DMS79 (cell line): ENCODE measurements at places on chromosomes 2 and 18.

DNA sequence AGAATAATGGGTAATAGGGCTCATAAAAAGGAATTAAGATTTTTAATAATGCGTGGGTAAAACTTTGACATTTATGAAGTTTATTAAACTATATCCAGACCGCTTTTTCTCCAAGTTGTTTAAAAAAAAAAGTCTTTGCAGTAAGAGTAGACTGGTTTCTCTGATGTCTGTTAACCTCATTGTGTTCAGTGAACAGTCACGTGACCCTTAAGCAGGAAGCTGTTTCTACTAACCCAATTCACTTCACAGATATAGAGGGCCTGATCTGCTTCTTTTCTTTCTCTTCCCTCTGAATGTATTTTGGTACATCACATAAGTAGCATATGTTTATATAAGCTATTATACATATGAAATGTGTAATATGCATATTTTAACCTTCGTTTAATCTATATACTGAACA lies 1011.3 kb upstream of the CELF4 start:
- no peak for DNase-seq

DNA sequence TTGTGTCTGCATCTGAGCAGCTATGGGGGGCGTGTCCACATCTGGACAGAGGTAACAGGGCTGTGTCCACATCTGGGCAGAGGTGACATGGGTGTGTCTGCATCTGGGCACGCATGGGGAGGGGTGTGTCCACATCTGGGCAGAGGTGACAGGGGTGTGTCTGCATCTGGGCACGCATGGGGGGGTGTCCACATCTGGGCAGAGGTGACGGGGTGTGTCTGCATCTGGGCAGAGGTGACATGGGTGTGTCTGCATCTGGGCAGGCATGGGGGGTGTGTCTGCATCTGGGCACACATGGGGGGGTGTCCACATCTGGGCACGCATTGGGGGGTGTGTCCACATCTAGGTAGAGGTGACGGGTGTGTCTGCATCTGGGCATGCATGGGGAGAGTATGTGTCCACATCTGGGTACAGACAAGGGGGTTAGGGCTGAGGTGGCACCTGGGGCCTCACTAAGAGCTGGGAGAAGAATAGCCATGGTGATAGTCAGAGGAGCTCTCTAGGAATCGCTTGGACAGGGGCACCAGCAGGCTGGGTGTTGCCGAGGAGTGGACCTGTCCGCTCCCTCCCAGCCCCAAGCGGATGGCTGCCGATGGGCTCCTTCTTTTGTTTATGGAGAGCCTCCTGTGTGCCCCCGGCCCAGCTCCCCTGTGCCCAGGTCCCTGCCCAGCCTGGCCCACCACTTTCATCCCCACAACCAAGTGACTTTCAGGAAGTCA lies 177.8 kb downstream of the EIPR1 start:
- DNase-seq = no peak

DNA sequence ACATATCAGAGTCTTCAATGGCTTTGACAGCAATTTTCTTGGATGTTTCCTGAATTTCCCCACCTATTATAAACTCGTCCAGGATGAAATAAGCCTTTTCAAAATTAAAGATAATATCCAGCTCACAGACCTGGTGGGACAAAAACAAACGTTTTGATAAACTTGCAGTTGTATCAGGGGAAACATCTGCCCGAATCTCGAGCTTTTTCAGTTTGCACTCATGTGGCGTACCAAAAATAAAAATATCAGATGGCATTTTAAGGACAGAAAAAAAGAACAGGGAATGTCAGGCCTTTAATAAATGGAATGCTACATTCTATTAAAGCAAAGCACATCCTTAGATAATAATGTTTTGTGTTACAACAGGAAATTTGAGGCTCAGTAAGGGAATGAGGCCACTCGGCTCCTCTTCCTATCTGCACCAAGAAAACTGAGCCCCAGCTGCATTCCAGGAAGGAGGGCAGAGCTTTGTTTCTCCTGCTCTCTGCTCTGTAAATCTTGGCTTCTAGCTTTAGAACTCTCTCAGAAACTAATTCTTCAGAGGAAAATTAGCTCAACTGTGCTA lies 72.1 kb downstream of the AP1S3 start:
- no peak for DNase-seq

- no peak for DNase-seq
Observed at GRCh38 chr18:39586741-39587140, 2021.1 kb upstream of the CELF4 start.

GRCh38 chr18:10239103-10239502 lies 215.3 kb upstream of the APCDD1 start:
- no peak for DNase-seq

DNA sequence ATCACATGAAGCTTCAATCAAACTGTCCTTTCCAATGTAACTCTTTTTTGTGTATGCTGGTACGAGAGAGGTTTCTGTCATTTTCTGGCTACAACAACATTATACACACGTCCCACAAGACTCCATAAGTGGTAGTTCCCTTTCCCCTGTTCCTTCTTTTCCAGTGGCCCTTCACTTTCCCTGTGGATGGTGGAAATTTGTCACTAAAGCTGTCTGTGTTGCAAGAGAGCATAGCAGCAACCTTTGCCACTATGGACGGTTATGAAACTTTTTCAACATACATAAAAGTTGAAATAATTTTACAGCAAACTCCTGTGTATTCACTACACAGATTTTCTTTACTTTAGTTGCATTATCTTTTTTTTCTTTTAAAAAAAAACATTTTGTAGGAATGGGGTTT lies 18.7 kb downstream of the DBI start:
- DNase-seq = no peak

GRCh38 chr2:173021939-173022371 lies 53.7 kb upstream of the MAP3K20 start:
- DNase-seq = no peak

- DNase-seq = no peak
Observed at GRCh38 chr2:45008296-45009129, 739 bp downstream of the SIX2 start.

DNA sequence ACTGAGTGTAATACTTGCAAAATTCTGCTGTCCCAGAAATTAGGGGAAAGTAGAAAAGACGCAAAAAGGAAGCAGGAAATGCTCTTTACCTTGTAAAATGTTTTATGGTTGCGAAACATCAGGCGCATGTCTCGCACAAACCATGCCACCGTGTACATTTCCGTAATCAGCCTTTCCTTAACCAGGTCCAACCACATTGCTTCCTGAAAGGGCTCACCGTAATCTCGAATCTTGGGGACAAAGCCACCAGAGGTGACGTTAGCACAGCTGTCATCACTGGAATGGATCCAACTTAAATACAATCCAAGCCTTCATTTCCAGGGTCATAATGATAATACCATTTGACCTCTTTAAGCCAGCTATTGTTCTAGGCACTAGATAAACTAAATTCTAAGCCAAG lies 49.3 kb downstream of the SP110 start:
- DNase-seq = no peak

- no peak for DNase-seq
Observed at GRCh38 chr2:6590442-6590841, 275.3 kb downstream of the CMPK2 start.

GRCh38 chr18:76973520-76974266 lies 151.3 kb downstream of the ZNF236 start:
- no peak for DNase-seq

- no peak for DNase-seq
Observed at GRCh38 chr2:119428488-119429224, 3.0 kb upstream of the TMEM37 start.

DNA sequence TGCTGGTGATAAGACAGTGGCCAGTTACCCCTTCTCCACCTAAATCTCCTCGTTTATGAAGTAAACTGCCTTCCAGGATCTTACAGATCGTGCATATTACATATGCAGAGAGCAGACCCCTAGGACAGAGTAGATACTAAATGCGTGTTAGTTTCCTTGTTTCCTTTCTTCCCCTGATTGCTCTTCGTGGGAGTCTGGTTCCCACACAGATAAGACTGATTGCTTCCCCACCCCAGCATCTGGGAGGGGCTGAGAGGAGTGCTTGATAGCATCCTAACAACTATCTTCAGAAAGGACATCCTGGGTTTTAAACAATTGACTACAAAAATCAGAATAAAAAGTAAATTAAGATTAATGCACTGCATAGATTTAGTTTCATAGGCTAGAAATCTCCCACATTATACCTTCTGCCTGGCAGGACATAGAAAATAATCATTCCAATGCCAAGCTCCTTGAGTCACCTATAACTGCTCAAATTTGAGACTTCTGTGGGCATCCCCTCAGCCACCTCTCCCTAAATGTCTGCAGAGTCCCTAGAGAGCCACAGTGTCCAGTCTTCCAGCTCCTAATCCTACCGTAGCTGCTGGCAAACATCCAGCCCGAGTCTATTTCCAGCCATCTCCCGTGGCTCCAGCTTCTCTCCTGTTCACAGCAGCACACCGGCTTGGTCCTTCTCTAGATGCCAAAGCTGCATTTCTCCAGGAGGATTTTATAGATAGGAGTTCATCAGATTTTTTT lies 128.3 kb downstream of the LRRC30 start:
- no peak for DNase-seq

- no peak for DNase-seq
Observed at GRCh38 chr2:70918016-70918415, 17.7 kb upstream of the ATP6V1B1 start.

DNA sequence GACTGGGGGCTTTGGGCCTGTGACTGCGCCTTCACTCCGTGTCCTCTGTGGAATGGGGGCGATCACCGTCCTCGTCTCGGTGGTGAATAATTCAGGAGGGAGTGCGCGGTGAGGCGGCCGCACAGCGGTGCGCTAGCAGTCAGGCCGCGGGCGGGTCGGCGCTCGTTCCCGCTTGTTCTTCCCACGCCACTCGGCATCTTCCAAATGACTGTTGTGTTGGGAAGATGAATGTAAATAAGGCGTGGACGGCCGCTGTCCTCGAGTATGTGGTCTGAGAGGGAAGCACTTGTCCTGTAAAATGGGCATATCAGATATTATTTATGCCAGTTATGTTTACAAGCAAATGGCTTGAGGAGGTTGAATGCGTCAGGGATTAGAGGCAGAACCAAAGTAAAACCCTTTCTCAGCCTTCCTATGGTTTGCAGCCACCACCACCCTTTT lies 608 bp upstream of the VPS4B start:
- no peak for DNase-seq

- DNase-seq = no peak
Observed at GRCh38 chr2:227267410-227268115, 57.5 kb upstream of the MFF start.

GRCh38 chr18:49020129-49020528 lies 69.4 kb upstream of the SMAD7 start:
- no peak for DNase-seq

- DNase-seq = no peak
Observed at GRCh38 chr18:79948719-79949411, 2.6 kb downstream of the SLC66A2 start.

DNA sequence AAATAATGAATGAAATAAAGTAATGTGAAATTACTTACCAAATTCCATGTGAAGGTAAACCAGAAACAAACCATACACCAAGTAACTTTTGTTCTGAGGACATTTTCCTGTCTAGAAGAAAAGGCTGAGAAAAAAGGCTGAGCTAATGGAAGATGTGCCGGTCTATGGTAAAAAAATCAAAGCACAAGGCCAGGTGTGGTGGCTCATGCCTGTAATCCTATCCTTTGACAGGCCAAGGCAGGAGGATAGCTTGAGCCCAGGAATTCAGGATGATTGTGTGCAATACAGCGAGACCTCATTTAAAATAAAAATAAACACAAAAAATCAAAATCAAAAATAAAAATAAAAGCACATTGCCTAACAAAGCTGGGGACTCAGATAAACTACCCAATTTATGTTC lies 6.7 kb downstream of the ORC4 start:
- DNase-seq = no peak

- DNase-seq = peak; percentile 65
Observed at GRCh38 chr2:156332534-156333273, at the start of gene NR4A2. Gene NR4A2, minus strand, starts transcription at chr2:156332721. Its CDS starts 2,535 bp downstream, at chr2:156330186.
